H7 (cell line): ENCODE measurements at places on chromosomes 7 and 10. TPM values are rescaled to one million over a fixed set of nuclear protein-coding genes. Genes with fewer than 3 reads are reported as not detected.

The C10orf53 gene
- total RNA-seq: not detected in 2 replicates

- DNase-seq: no peak
Measured at GRCh38 chr7:71553306-71553705, 421.4 kb downstream of the GALNT17 start.

The SAMD9 gene
- total RNA-seq: 0.04 and 0.10 TPM in 2 replicates

The CALY gene
- total RNA-seq: 2.2 TPM in 1 of 2 replicates, not detected in the other

- DNase-seq: no peak
Measured at GRCh38 chr10:118369641-118370205, 27.6 kb upstream of the FAM204A start.

GRCh38 chr7:31646942-31647341 lies 40.1 kb upstream of the PPP1R17 start:
- DNase-seq: no peak

The CNTNAP2 gene
- total RNA-seq: 102 and 109 TPM in 2 replicates

The RBP4 gene
- 1.1 TPM in 1 of 2 replicates, not detected in the other for total RNA-seq

GRCh38 chr7:158085741-158086695 lies 501.6 kb downstream of the PTPRN2 start:
- no peak for DNase-seq

DNA sequence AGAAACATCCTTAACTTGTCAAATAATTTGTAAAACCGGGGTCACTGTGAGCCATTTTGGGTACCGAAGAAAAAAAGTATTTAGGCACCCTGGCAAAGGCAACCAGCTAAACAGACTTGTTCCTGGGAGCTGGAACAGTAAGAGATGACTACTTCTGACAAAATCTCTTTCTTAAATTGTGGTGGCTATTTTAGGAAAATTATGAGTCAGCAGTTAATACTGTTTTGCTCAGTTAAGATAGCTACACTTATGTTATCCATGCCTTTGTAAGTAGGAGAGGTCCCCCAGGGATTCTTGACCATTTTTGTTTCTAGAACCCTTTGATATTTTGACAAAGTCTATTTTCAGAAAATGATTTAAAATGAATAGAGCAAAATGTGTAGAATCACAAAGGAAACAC lies 68.7 kb downstream of the TAX1BP1 start:
- no peak for DNase-seq

The EVX1 gene
- total RNA-seq: not detected in 2 replicates

The CPA2 gene
- not detected in 2 replicates for total RNA-seq
